ENCODE measurements at places on chromosomes 1 and 21.
A peak's percentile ranks its signal among the peaks of the same experiment; 100 is the strongest.

- no peak for DNase-seq
Measured at GRCh38 chr1:100523038-100523652, 14.8 kb upstream of the GPR88 start.

DNA sequence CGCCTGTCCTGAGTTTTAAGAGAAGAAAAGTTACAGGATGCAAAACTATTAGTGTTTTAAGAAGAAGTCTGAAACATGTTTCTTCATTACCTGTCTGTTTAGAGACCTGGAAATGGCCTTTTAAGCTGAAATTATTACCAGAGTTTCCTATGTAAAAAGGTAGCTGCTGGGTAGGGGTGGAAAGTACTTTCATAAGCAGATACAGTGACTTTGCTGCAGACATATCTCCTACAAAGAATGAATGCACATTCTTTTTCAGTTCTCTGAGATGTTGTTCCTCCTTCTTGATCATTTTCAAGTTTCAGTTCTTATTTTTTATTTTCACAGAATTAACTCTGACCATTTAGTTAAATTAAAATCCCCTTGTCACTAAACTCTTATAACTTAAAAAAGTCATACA is 1329.6 kb downstream of the KCNT2 start:
- DNase-seq, result no peak

- no peak for DNase-seq
Measured at GRCh38 chr21:43754948-43755781, 20.9 kb downstream of the CSTB start.

DNA sequence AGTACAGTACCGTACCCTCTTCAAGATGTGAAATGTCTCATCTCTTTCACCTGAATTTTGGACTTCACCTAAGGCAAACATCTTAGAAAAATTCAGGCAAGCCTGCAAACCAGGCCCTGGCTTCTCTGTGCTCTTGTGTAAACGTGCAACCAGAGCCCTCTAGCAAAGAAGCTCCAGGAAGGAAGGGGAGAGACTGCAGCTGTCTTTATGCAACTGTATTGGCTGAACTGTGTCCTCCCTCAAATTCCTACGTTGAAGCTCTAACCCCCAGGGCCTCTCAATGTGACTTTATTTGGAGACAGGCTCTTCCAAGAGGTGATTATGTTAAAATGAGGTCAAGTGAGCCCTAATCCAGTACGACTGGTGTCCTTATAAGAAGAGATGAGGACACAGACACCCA is 60.3 kb downstream of the SLC45A1 start:
- no peak for DNase-seq

DNA sequence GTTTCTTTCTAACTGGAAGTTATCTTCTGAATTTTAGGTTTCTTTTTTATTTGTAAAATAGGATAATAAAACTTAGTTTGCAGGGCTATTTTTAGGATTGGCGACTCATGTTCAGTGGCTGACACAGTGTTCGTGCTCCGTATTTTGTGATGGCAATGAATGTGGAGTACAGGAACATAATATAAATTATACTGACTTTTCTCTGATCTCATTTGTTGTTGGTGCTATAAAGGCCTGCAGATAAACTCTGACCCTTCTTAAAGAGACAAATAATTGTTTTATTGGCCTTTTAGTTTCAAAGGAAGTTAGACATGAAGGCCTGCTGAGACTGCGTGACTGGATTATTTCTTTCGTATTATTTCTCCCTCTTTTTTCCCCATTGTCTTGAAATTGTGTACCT is 339.6 kb downstream of the PDE4B start:
- DNase-seq, result no peak

GRCh38 chr1:202416641-202417040 is 68.1 kb downstream of the PPP1R12B start:
- no peak for DNase-seq

- no peak for DNase-seq
Measured at GRCh38 chr1:171126504-171126903, 35.8 kb downstream of the FMO3 start.

DNA sequence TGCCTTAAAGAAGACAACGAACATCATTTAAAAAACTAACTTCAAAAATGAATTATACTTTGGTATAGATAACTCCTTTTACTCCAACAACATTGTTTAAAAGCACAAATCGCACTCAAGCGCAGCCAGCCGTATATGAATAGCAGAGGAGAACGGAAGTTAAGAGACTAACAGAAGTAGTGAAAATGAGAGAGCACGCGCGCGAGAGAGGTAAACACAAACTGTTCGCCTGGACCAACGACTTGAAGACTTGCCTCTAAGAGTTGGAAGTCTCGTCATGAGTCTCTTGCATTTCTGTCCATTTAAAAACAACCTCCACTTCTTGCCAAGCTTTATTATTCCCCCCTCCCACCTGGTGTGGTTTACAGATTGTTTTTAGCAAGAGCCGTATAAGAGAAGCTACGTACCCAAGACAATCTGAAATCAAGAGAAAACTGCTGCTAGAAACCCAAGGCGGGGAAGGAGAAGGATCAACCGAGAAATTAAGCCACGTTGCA is 479 bp downstream of the SELENOF start:
- peak; percentile 64 for DNase-seq

DNA sequence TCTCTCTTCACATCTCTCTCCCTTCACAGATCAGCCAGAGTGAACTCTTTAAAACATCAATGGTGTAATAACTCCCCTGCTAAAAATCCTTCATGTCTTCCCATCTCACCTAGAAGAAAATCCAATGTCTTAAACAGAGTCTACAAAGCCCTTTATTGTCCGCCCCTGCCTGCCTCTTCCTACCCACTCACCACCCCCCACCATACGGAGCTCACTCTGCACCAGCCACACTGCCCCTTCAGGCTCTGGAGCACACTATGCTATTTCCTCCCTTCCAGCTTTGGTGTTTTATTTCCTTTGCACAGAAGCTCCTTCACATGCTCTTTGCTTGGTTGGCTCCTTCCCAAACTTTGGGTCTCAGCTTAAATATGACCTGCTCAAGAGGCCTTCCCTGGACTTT is 10.2 kb downstream of the CAMK1G start:
- no peak for DNase-seq

- DNase-seq, result no peak
Measured at GRCh38 chr1:173347282-173347818, 129.8 kb upstream of the PRDX6 start.

GRCh38 chr1:232880354-232880753 is 70.1 kb upstream of the NTPCR start:
- DNase-seq, result peak; percentile 17

DNA sequence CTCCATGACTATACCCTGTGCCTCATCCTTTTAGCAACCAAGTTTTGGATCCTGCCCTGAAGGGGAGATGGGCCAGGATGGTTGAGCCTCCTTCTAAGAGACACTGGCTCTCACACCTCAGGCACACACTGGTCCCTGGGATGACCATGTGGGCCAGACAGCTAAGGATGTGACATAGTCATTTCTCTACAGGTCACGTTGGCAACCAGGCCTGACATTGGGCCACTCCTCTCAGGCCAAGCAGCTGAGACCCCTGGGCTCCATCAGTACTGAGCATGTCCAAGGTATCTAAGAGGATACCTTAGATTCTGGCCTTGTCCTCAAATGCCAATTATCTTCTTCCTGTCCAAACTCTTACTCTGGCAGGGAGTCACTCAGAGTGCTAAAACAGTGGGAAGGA is 195.5 kb upstream of the EDN2 start:
- DNase-seq, result no peak

- peak; percentile 65 for DNase-seq
Measured at GRCh38 chr1:223712194-223712849, at the start of gene CAPN2. TSS of gene CAPN2 (plus strand) at chr1:223712539. CDS start at chr1:223712641, 102 bp downstream.

- no peak for DNase-seq
Measured at GRCh38 chr1:111831153-111831552, 75.5 kb downstream of the DDX20 start.

GRCh38 chr1:8716238-8716637 is 101.2 kb downstream of the RERE start:
- no peak for DNase-seq

DNA sequence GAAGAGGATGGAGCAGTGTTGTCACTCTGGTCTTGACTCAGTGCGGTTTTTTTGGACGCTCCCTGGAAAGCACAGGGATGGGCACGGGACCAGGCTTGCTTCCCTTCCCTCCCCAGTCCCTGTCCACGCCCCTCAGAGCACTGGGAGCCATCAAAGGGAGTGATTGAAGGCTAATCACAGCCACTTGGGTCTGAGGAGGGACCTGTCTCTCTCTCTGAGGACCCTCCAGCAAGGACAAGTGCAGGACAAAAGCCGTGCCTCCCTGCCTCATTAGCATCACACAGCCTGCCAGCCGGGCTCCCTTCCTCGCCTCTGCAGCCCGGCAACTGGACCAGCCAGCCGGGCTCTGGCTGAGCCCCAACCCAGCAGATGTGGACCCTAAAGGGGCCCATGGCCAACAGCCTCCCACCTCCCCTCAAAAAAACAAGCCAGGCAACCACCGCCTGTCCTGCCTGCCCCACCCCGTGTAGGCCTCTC is 18.6 kb upstream of the PDZK1IP1 start:
- DNase-seq, result no peak

DNA sequence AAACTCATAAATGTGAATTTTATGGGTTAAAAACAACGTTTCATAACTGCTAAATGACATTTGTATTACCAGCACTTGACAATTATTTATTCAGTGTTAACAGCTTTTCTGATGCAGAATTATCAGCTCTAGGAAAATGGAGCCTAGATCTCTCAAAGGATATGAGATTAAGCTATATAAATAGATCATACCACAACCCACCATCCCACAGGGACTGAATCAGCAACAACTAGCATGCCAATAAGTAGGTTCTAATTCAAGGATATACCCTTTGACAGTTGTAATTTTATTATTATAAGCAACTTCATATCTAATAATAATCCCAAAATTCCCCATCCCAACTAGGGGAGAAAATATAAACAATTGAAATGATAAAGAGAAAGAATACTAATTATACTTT is 275.4 kb upstream of the RGS18 start:
- DNase-seq, result no peak

- DNase-seq, result no peak
Measured at GRCh38 chr1:68370101-68370915, 79.4 kb downstream of the RPE65 start.

- DNase-seq, result no peak
Measured at GRCh38 chr1:97138515-97139032, 417.0 kb downstream of the PTBP2 start.

DNA sequence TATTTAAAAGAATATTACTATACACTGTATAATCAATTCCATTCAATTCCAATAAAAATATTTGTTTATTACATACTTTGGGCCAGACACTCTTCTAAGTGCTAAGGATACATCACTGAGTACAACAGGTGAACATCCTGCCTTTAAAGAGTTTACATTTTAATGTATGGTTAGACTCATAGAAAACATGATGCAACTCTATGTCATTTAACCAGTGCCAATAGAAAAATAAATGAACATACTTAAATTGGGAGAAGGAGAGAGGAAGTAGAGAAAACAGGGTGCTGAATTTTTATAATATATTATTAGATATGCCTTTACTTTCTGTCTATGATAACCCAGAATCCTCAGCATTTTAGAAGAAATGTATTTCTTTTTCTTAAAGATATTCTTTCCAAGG is 119.2 kb downstream of the TSEN15 start:
- no peak for DNase-seq

GRCh38 chr1:44339731-44340130 is 15.3 kb downstream of the ERI3 start:
- no peak for DNase-seq

- DNase-seq, result no peak
Measured at GRCh38 chr1:237901299-237901934, 10.7 kb upstream of the ZP4 start.

GRCh38 chr1:171210355-171210754 is 25.3 kb downstream of the FMO2 start:
- DNase-seq, result no peak

DNA sequence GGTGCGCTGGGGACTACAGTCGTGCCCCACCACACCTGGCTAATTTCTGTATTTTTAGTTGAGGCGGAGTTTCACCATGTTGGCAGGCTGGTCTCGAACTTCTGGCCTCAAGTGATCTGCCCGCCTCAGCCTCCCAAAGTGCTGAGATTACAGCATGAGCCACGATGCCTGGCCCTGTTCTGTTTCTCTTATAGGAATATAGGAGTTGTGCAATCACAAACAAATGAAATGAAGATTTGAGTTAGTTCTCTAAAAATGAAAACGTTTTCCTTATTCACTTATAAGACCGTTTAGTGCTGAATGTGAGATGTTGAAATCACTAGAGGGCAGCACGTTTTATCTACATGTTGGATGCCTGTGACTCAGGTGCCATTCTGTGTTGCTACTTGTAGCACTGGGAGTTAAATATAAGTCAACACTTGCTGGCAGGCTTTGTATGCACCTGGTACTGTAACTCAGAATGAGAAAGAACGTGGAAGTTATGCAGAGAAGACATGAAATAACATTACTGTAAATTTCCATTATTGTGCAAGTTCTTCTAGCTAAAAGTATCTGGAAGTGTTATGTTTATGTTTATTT is 45.8 kb downstream of the MIGA1 start:
- DNase-seq, result peak; percentile 42

DNA sequence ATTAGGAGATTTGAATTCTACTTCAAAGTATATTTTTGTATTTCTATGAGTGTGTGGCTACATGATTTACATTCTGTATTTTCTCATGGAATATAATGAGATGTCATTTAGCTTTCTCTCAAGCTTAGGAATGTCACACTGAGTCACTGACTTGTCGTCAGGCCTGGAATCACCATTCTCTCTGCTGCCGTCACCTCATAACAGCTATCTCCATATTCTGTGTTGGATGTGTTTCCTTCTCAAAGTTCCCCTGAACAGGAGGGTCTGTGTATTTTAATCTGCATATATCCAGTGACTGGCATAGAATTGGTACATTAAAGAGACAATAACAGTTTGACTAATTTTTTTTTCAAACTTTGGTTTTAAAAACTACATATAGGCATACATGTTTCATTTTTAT is 35.9 kb downstream of the LYPLAL1 start:
- DNase-seq, result no peak

- DNase-seq, result no peak
Measured at GRCh38 chr1:34379911-34380310, 203.2 kb downstream of the C1orf94 start.

GRCh38 chr1:147720557-147720956 is 39.8 kb downstream of the GJA5 start:
- no peak for DNase-seq

DNA sequence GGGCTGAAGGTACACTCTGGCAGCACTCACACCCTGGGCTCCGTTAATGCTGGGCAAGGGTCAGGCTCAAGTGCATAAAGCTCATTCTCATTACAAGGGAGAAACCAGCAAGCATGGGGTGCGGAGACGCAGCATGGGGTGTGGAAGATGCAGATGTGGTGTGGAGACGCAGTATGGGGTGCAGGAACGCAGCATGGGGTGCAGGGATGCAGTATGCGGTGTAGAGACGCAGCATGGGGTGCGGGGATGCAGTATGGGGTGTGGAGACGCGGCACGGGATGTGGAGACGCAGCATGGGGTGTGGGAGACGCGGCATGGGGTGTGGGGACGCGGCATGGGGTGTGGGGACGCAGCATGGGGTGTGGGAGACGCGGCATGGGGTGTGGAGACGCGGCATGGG is 390.7 kb downstream of the NPHP4 start:
- DNase-seq, result no peak
